ENCODE measurements at places on chromosomes 4 and X.
A peak's percentile ranks its signal among the peaks of the same experiment; 100 is the strongest.

DNA sequence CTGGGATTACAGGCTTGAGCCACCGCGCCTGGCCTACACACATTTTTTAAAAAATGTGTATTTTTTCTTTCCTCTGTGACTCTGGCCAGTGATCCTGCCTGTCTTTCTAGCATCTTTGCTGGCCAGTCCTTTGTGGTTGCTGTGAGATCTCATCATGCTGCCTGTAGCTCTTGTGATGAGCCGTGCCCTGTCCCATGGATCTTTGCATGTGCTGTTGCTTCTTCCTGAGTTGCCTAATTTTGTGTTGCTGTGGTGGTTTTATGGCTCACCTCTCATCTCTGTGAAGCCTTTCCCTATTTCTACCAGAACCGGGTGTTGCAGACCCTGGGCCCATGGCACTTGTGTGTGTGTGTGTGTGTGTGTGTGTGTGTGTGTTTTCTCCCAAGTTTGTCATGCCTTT is 8.3 kb downstream of the NSD2 start:
- DNase-seq = no peak

- no peak for DNase-seq
Measured at GRCh38 chr4:54726907-54727306, 69.2 kb downstream of the KIT start.

GRCh38 chrX:97295954-97296353 is 412.2 kb downstream of the RPA4 start:
- DNase-seq = no peak

DNA sequence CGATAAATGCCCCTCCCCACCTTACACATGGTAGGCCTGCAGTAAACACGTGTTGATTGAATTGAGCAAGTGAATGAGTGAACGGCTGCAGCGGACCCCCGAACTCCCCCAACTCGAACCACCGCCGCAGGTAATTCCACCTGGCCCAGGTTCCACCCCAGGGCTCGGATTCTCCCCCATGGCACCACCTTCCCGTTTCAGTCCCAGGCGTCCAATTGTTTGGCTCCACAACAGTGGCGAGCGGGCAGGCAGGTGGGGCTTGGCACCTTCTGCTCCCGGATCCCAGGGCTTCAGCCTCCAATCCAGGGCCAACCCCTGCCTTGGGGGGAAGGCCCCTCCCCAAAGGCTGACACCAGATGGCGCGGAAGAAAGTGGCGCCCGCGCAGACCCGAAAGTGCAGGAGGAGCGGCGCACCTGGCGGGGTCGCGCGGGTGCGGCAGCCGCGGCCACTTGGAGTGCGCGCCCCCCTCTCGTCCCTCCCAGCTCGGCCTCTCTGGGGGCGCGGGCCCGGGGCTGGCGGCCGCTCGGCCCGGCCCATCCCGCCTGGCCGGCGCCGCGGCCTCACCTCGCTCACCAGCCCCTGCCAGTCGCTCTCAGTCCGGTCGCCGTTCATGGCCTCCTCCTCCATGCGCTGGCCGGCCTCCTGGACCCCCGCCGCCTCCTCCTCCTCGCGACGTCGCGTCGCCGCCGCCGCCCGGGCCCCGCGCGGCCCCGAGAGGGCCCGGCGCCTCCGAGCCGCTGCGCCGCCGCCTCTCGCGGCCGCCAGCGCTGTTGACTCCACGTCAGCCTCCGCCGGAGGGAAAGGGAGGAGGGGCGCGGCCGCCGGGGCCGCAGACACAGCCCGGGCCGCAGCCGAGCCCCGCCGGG is at the start of gene CCDC149:
Gene CCDC149 (minus strand): TSS at position 791 of the 867 bp plus-strand sequence. CDS start 178 bp downstream, at position 613.
- no peak for DNase-seq

GRCh38 chr4:173056710-173057109 is 111.9 kb upstream of the GALNT7 start:
- DNase-seq = no peak

DNA sequence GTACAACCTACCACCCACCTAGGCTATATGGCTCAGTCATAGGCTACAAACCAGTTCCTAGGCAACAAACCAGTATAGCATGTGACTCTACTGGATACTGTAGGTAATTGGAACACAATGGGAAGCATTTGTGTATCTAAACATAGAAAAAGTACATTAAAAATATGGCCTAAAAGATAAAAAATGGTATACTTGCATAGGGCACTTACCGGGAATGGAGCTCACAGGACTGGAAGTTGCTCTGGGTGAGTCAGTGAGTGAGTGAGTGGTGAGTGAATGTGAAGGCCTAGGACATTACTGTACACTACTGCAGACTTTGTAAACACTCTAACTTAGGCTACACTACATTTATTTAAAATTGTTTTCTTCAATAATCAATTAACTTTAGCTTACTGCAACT is 139.2 kb upstream of the RBPJ start:
- DNase-seq = no peak

GRCh38 chrX:153530411-153531129 is 13.1 kb downstream of the ATP2B3 start:
- no peak for DNase-seq

DNA sequence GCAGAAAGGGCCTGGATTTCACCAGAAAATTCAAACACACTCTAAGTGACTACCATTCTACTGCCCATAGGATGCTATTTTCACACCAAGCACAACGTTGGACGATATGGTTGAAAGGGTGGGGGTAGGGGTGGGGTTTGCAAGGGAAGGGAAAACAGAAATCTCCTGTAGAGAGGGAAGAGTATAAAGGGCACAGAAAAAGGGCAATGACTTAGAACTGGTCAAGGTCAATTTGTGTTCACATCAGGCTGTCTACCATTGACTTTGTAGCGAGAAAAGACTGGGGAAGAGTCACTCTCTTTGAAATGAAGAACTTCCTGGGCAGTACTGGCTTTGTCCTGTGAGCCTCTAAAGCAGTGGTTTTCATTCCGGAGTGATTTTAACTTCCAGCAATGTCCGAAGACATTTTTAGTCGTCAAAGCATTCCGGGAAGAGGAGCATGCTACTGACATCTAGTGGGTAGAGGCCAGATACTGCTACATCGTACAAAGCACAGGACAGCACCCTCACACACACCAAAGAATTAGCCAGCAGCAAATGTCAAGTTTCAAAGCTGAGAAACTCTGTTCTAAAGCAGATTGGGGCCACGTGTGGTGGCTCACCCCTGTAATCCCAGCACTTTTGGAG is 48.4 kb upstream of the SLC7A3 start:
- no peak for DNase-seq

- DNase-seq = no peak
Measured at GRCh38 chrX:9644335-9644734, 121.3 kb downstream of the GPR143 start.

GRCh38 chr4:168854350-168854921 is 155.6 kb downstream of the CBR4 start:
- DNase-seq = no peak

- DNase-seq = no peak
Measured at GRCh38 chr4:52987392-52988056, 125.4 kb downstream of the RASL11B start.

- no peak for DNase-seq
Measured at GRCh38 chrX:149494844-149495565, 10.1 kb downstream of the IDS start.

DNA sequence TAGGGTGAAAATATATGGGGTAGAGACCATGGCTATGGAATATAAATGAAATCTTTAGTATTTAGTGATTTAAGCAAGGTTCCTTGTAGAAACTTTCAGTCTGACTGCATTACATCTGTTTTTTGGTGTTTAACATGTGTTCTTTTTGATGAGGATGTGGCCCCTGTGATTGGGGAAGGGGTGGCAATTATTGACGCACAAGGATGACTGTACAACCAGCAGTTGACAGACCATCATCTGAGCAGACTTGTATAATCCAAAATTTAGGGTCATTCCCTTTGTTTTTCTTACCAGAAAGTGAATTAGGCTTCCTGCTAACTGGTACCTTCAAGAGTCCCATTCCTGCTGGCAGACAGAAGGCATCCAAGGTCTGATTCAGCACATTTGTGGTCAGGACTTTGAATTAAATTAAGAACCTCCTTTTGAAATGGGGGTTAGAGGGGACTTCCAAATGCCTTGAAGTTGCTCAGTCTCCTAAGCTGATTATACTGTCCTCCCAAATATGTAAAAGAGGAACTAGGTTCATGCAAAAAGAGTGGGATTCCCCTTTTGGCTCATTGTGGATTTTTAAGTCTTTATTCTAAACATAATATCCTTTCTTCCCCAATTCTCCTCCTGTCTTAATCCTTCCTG is 112.4 kb upstream of the CXCL13 start:
- no peak for DNase-seq

GRCh38 chr4:185634066-185634652 is 98.9 kb upstream of the PDLIM3 start:
- no peak for DNase-seq

GRCh38 chr4:6989331-6989923 is 53.7 kb upstream of the TADA2B start:
- no peak for DNase-seq

DNA sequence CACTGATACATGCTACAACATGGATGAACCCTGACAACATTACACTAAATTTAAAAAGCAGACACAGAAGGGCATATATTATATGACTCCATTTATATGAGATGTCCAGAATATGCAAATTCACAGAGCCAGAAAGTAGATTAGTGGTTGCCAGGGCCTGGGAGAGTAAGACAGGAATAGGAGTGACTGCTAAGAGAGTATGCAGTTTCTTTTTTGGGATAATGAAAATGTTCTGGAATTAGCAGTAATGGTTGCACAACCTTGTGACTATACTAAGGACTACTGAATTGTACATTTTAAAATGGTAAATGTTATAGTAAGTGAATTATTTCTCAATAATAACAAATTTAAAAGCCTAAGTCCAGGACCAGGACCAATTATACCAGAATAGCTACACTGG is 29.5 kb upstream of the NUP54 start:
- no peak for DNase-seq

GRCh38 chr4:76850010-76850441 is 47.9 kb downstream of the SOWAHB start:
- DNase-seq = no peak

DNA sequence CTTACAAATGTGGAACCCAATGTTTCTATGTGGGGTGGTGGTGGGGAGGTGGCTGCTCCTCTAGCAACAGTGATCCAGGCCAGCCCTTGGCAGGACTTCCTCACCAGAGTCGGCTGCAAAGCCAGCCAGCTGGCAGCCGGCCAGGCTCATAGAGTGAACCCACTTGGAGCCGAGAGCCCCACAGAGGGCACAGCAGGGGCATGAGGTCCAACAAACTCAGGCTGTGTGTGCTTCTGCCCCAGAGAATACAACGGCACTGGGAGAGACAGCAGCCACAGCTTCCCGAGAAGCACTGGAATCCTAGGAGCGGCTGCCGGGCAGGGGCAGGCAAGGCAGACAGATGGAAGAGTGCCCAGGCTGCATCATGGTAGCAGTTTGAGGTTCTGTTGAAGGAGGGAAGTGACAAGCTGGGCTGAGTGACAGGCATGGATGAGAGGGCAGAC is 23.5 kb upstream of the SOWAHD start:
- DNase-seq = no peak

DNA sequence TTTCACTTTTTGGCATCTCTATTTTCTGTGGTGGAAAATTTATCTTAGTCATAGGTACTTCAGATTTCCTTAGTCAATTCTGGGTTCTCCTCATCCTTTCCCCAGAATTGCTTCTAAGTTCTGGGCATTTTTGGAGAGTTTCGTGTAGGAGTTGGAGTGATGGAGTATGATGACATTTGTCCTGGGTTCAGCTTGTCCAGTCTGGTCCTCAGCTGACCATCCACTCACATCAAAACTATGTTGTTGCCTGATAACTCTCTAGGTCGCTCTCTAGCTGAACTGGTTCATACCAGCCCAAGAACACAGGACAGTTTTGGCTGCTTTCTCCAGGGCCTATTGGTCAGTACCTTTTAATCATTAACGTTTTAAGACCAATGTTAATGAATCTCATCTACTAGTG is 13.2 kb downstream of the PTTG2 start:
- DNase-seq = no peak

GRCh38 chr4:86592553-86593249 is 1.4 kb upstream of the PTPN13 start:
- DNase-seq = no peak

DNA sequence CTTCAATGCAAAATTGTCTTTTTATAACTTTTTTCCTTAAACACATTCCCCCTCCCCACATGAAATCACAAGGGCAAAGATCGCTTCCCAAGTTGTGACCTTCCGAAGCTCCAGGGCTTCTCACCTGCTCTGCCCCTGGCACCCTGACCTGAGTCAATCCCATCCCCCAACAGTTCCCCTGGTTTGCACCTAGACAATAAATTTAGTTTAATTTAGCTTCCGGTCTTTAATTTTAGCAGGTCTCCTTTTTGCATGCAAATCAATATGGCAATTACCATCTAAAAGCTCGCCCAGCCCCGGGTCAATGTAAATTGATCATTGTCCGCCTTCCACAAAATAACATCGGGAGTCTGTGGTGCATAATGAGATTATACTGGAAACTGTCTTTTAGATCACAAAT is 6.8 kb downstream of the BCOR start:
- no peak for DNase-seq

DNA sequence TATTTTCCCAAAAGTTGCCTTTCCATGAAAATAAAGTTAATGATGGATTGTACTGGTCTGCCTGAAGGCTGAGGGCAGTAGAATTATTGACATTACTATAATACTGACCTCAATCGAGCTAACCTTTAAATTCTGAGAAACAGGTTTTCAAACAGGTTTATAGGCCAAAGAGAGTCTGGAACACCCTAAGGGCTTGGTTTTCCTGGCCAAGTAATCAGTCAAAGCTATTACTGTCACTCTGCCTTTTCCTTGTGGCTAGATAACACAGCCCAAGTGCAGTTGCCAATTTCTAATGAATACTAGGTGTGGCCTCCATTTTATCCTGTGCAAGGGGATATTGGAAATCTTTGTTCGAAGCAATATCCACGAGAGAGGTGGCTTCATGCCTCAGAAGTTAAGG is 75.2 kb downstream of the INTS12 start:
- no peak for DNase-seq

- DNase-seq = no peak
Measured at GRCh38 chrX:124028182-124028581, 66.7 kb downstream of the STAG2 start.

GRCh38 chr4:139419388-139419914 is 34.5 kb upstream of the RAB33B start:
- peak; percentile 82 for DNase-seq

DNA sequence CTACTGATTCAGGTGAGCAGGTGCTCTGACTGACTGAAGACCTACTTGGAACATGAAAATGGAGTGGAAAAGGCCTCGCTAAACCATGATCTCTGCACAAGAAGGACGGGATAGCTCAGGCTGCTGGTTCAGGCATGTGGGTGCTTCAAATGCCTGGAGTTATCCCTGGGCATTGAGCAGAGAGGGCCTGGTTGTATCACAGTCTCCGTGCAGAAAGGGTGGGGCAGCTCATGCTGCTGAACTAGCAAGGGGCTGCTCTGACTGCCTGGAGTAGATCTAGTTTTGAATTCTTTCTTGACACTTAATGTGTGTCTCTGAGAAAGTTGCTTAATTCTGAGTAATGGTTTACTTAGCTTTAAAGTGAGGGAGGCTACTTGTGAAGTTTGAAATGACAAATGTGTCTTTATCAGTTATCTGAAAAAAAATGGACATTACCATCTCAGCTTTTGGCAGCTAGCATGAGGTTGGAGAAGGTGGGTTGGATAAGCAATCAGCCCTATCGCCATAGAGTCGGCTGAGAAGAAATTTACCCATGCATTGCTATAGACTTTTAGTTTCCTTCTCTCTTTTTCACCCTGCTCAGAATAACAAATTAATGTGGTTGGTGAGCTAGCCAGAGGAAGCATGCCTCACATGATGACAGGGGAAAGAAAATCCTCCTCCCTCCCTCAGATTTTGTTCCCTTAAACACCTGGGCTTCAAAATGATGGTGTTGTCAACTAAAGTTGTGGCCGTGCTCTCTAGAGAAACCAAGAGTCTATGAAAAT is 832.4 kb downstream of the STIM2 start:
- DNase-seq = no peak

GRCh38 chrX:70132877-70133302 is 357 bp upstream of the IGBP1 start:
- no peak for DNase-seq

- no peak for DNase-seq
Measured at GRCh38 chr4:165610679-165611437, 232.1 kb downstream of the CPE start.
